Endodermal cell (in vitro differentiated cells): ENCODE measurements at places on chromosomes 1 and 21.

GRCh38 chr21:21233051-21233450 lies 234.8 kb downstream of the NCAM2 start:
- no peak overlapping the region for H3K27ac ChIP-seq
- DNase-seq: no peak
- no peak overlapping the region for H3K4me3 ChIP-seq
- H3K4me1 ChIP-seq: no peaks in the 10 kb centered on the region

DNA sequence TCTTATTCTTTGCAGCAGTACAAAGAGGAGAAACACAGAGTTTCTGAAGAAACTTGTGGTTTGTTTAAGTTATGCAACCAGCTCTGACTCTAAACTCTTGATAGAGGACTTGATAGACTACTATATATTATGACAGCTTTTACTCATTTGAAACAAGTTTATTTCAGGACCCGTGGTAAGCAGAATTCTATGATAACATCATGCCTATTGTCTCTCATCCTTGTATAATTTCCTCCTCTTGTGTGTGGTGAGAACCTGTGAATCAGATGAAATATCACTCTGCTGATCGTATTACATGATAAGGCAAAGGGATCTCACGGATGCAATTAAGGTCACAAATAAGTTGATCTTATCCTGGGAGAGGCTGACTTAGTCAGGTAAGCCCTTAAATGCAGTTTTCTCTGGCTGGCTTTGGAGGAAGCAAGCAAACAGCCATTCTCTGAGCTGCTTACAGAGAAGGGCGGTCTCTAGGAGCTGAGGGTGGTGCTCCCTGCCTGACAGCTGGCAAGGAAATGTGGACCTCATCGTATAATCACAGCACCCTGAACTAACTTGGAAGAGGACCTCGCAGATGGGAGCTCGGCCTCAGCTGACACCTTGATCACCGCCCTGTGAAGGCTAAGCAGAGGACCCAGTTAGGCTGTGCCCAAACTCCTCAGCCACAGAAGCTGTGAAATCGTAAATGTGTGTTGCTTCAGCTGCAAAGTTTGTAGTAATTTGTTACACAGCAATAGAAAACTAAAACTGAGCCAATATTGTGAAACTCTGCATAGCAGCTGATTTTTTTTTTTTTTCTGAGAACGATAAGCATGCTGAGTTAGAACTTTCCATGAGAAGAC lies 151.1 kb upstream of the DPT start:
- H3K27me3 ChIP-seq: no peaks in the 10 kb centered on the region
- peak; percentile 49 for DNase-seq
- H3K4me3 ChIP-seq: no peak overlapping the region

GRCh38 chr21:31368361-31368760 lies 24.3 kb upstream of the TIAM1 start:
- no peak overlapping the region for H3K4me3 ChIP-seq
- no peak overlapping the region for H3K27ac ChIP-seq
- DNase-seq: no peak
- H3K27me3 ChIP-seq: no peaks in the 10 kb centered on the region

GRCh38 chr1:32539584-32540571 lies 651 bp downstream of the ZBTB8A start:
- no peak overlapping the region for H3K27ac ChIP-seq
- no peaks in the 10 kb centered on the region for H3K27me3 ChIP-seq
- peaks cover 6% of the 10 kb centered on the region for H3K4me1 ChIP-seq

GRCh38 chr21:46457801-46458314 lies 833 bp upstream of the DIP2A start:
- DNase-seq: no peak
- H3K27me3 ChIP-seq: no peaks in the 10 kb centered on the region
- H3K4me1 ChIP-seq: no peaks in the 10 kb centered on the region
- H3K36me3 ChIP-seq: peaks cover 15% of the 10 kb centered on the region
- peak overlapping the region; percentile 62 for H3K27ac ChIP-seq

- H3K27me3 ChIP-seq: peaks cover 65% of the 10 kb centered on the region
- no peaks in the 10 kb centered on the region for H3K4me1 ChIP-seq
- H3K4me3 ChIP-seq: no peak overlapping the region
These were observed 3.5 kb downstream of the TRIM67 start for GRCh38 chr1:231165371-231165770.

DNA sequence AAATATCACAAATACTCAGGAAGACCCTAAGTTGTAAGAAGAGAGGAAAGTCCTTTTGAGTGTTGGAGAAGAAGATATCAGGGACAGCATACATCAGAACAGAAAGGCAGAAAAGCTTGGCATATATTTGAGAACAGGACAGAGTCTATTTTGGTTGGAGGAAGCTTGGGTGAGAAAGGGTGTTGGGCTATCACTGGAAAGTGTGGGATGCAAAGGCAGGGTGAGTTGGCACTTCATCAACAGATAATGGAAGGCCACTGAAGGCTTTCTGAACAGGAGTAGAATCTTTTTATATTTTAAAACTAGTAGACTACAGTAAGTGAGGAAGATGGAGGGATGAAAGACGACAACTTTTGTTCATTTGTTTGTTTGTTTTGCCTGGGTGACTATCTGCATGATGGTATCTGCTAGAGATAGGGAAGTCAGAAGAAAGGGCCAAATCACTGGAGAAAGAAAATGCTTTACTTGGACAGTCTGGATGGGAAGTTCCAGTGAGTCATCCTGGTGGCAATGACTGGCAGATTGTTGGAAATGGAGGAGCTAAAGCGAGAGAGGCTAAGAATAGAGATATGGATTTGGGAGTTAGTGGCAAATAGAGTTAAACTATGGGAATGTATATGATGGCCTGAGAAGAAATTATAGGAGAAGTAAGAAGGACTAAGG lies 33.7 kb upstream of the KCNA2 start:
- H3K27ac ChIP-seq: no peak overlapping the region
- no peaks in the 10 kb centered on the region for H3K4me1 ChIP-seq
- H3K4me3 ChIP-seq: no peak overlapping the region

DNA sequence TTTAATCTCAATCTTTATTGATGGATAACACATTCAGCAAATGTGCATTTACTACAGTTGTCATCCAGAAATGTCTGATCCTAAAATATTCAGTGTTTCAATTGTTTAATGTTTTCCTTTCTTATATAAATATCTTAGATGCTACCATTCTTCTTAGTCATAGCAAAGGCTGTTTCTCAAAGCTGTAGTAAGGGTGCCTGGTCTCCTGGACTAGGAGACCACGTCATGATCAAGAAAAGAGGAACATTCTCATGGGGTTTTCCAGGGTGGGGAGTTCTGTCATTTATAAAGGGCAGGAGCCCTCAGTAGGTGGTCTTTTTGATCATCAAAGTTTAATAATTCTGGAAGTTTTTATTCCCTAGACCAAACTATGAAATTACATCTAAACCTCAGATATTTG lies 292.8 kb downstream of the HMCN1 start:
- no peaks in the 10 kb centered on the region for H3K27me3 ChIP-seq
- H3K4me1 ChIP-seq: no peaks in the 10 kb centered on the region
- no peak overlapping the region for H3K27ac ChIP-seq
- H3K36me3 ChIP-seq: no peaks in the 10 kb centered on the region
- H3K4me3 ChIP-seq: no peak overlapping the region
- no peak for DNase-seq

GRCh38 chr1:55463814-55464475 lies 248.8 kb upstream of the USP24 start:
- DNase-seq: no peak
- H3K4me3 ChIP-seq: no peak overlapping the region
- no peaks in the 10 kb centered on the region for H3K36me3 ChIP-seq
- H3K27ac ChIP-seq: no peak overlapping the region
- peaks cover 6% of the 10 kb centered on the region for H3K27me3 ChIP-seq

GRCh38 chr21:42624095-42624790 lies 29.2 kb upstream of the PDE9A start:
- H3K4me3 ChIP-seq: no peak overlapping the region
- H3K27ac ChIP-seq: no peak overlapping the region
- peaks cover 20% of the 10 kb centered on the region for H3K27me3 ChIP-seq

GRCh38 chr1:30320581-30320890 lies 402.8 kb downstream of the MATN1 start:
- peaks cover 4% of the 10 kb centered on the region for H3K4me1 ChIP-seq
- no peak overlapping the region for H3K27ac ChIP-seq
- no peaks in the 10 kb centered on the region for H3K36me3 ChIP-seq
- no peaks in the 10 kb centered on the region for H3K27me3 ChIP-seq

DNA sequence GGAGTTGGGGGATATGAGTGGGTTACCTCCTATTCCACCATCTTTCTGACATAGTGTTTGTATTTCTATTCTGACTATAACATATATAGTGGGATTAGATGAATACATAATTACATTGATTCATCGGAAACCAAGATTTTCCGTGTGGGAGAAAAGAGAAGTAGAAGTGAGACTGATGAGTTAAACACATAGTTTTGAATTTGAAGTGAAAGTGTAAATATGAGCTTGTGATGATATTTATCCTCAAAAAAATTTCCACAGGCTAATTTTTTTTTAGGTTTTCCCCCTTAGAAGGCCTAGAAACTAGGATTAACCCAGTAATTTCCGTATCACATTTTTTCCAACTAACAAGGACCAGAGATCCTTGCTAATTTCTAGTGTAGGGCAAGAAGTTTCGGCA lies 6.9 kb downstream of the CD1B start:
- H3K27me3 ChIP-seq: no peaks in the 10 kb centered on the region
- H3K27ac ChIP-seq: no peak overlapping the region
- DNase-seq: no peak
- no peaks in the 10 kb centered on the region for H3K36me3 ChIP-seq
- no peaks in the 10 kb centered on the region for H3K4me1 ChIP-seq

DNA sequence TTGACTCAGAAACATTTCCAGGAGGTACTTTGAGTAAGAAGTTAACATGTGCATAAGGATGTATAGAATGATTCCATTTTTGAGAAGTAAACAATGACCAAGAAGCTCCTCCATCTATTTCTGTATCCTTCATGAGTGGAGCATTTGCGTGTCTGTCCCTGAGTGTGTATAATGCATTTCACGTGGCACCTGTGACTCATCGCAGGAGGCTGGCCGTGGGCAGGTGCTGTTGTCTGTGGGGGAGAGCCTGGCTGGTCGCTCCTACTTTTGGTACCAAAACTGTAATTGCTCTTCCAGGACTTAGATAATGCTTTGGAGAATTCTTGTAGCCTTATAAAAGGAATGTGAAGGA lies 16.5 kb downstream of the SLC37A1 start:
- H3K27ac ChIP-seq: no peak overlapping the region
- no peaks in the 10 kb centered on the region for H3K36me3 ChIP-seq
- DNase-seq: no peak
- peaks cover under 1% of the 10 kb centered on the region for H3K4me1 ChIP-seq
- H3K4me3 ChIP-seq: no peak overlapping the region

DNA sequence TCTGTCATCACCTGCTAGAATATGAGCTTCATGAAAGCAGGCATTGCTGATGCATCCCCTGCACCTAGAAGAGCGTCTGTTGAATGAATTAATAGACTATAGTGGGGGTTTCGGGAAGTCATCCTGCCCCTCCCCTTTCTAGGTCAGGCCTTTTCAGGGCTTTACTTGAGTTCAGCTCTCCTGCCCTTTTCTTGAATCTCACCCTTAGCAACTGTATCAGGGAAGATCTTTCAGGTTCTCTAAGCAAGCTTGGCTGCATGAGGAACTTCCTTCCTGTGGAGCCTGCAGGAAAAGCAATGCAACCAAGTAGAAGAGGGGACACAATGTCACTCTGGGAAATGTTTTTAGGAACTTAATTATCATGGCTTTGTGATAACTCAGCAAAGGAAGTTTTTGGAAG lies 27.2 kb upstream of the KIAA0040 start:
- H3K36me3 ChIP-seq: no peaks in the 10 kb centered on the region
- no peak overlapping the region for H3K27ac ChIP-seq
- H3K27me3 ChIP-seq: no peaks in the 10 kb centered on the region
- H3K4me3 ChIP-seq: no peak overlapping the region

DNA sequence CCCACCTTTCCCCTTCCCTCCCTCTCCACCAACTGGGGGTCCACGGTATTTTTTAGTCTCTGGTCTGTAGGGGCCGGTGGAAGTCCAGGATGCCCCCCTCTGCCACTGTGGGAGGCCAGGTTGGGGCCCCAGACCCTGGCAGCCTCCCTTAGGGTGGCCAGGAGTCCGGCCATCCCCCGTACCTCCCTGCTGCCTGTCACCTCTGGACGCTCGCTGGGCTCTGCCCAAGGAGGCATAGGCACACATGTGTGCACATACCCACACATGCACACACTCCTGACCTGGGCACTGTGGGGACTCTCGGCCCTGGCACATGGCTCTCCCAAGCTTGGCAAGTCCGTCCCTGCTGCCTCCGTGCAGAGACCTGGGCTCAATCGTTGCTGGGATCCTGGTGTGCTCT lies 53.0 kb downstream of the DISP3 start:
- H3K27me3 ChIP-seq: no peaks in the 10 kb centered on the region
- H3K4me1 ChIP-seq: no peaks in the 10 kb centered on the region
- no peak overlapping the region for H3K27ac ChIP-seq
- no peak for DNase-seq
- no peak overlapping the region for H3K4me3 ChIP-seq
- no peaks in the 10 kb centered on the region for H3K36me3 ChIP-seq

DNA sequence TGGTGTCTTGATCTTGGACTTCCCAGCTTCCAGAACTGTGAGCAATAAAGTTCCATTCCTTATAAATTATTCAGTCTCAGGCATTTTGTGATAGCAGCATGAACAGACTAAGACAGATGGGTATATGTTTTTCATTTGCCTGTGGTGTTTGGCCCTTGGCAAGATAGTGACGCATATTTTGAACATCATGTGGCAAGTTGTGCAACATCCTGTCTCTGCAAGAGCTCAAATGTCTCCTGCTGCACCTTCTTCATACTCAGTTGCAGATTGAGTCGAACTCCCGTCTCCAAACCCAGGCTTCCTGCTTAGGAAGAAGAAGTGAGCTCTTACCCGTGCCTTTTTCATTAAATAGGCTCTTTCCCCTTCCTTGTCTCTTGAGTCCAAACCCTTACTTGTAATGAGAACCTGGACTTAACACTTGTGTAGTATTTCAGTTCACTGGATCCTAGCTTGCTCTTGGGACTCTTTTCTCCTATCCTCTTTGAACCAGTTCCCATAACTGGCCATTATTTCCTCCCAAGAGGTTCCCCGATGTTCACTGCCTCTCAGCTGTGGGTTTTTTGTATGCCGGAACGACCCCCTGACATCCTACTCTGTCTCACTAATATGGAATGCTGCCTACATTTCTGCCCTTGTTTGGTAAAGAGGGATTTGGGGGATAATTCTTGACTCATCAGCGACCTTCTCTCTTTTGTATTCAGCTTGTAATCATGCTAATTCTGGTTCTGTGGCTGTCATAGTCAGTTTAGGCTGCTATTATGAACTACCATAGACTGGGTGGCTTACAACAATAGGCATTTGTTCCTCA lies 125.0 kb upstream of the KCNK2 start:
- H3K36me3 ChIP-seq: no peaks in the 10 kb centered on the region
- H3K4me3 ChIP-seq: no peak overlapping the region
- no peak overlapping the region for H3K27ac ChIP-seq
- H3K27me3 ChIP-seq: no peaks in the 10 kb centered on the region
- no peak for DNase-seq

GRCh38 chr1:40267767-40268187 lies 9.7 kb downstream of the ZMPSTE24 start:
- no peaks in the 10 kb centered on the region for H3K4me1 ChIP-seq
- H3K36me3 ChIP-seq: peaks cover 83% of the 10 kb centered on the region
- no peaks in the 10 kb centered on the region for H3K27me3 ChIP-seq
- H3K27ac ChIP-seq: no peak overlapping the region

DNA sequence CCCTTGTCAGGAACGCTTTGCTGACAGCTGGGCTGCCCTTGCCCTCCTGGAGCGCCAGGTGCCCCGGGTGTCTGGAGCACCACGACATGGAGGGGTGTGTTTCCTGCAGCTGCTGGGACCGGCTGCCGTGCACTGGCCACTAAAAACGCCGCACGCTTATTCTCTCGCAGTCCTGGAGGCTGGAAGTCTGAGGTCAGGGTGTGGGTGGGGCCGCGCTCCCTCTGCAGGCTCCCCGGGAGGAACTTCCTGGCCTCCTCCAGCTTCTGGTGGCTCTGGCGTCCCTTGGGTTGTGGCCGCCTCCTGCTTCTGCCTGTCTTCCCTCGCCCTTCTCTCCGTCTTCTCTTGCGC lies 28.0 kb upstream of the PLCH2 start:
- peaks cover 24% of the 10 kb centered on the region for H3K27me3 ChIP-seq
- no peak overlapping the region for H3K27ac ChIP-seq
- H3K4me1 ChIP-seq: no peaks in the 10 kb centered on the region
